Ovary (tissue), 10 donors: ENCODE measurements at places on chromosomes 2 and 18.
A peak's percentile ranks its signal among the peaks of the same experiment; 100 is the strongest.

DNA sequence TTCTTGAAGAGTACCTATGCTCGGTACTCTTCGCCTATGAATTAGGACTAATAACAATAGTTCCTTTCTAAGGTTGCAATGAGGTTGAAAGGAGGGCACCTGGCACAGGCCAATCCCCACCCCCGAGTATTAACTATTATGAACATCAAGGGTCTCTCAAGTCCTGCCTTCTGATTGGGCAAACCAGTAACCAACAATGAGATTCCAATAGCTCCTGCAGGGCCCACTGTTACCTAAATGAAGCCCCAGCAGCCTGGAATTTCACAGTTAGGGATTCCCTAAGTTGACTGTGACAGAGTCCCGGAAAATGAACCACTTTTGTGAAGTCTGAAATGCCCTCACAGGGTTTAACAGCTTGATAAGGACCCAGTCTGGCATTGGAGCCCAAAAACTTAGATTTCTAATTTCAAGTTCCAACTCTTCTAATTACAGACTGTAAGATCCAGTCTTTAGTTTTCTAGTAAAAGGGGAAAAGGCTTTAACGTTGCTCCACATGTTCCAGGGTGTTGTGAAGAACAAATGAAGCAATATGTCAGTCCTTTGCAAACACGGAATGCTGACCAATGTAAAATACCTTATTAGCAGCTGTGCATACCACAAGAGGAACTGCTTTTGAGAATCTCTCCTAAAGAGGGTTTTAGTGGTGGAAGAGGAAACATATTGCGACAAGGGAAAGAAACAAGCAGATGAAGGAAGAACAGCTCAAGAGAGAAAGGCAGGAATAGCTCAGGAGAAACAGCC lies 277.7 kb upstream of the MAP2 start:
- DNase-seq = no peak

DNA sequence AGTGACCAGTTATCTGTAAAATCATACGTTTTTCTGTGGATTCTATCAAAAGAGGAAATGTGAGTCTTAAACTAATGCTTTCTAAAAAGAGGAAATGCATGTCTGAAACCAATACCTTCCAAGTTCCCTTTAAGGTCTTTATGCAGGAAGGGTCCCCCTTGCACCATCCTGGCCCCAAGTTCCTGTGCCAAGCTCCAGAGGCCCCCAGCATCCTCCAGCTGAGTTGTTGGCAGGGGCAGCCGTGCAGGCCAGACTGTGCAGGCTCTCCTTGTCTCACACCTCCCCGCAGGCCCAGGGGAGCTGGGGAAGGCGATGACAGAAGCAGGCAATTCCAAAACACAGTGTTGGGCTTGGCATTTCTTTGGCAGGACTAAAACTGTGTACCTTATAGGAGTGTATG lies 39.2 kb downstream of the DPYSL5 start:
- DNase-seq = no peak

GRCh38 chr2:212242724-212243123 lies 295.9 kb downstream of the ERBB4 start:
- no peak for DNase-seq

DNA sequence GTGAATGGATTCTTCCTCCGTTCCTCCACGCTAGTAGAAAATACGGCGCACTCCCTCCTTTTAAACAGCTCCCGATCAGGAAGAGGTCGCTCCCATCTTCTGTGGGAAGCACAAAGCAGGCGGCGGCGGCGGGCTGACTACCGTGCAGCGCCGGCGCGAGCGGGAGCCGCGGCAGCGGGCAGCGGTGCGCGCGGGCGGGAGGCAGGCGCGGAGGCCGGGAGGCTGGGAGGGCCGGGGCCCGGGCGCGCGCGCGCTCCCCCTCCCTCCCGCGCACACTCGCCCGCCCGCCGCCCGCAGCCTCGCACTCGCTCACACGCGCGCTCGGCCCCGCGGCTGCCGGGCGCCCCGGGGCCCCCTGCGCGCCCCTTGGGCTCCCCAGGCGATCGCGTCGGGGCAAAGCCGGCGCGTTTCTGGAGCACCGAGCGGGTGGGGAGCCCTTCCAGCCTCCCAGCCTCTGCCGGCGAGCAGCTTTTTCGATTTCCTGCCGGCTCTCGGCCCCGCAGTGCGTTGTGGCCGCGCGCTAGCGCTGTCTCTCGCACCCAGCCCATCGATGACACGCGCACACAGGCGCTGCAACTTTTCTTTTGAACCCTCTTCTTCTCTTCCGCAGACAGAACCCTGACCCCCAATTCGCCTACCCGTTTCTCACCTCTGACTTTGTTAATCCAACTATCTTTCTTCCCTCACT lies at the start of gene SLC8A1:
Gene SLC8A1 (minus strand): TSS at position 173 of the 688 bp plus-strand sequence.
- DNase-seq = peak; percentile 44

DNA sequence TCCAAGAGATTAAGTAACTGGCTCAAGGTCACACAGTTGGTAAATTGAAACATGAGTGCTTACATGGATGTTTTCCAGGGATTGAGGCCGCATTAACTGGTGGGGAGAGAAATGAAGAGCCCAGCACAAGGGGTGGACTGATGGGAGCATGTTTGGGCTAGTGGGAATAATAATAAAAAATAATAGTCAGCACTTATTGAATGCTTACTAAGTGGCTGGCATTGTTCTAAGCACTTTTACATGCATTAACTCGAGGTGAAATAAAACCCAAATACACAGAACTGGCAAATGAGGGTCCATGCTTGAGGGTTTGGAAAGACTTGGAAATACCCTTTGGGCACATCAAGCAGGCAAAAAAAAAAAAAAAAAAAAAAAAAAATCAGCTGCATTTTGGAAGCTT lies 34.0 kb upstream of the CDK5R2 start:
- DNase-seq = no peak

DNA sequence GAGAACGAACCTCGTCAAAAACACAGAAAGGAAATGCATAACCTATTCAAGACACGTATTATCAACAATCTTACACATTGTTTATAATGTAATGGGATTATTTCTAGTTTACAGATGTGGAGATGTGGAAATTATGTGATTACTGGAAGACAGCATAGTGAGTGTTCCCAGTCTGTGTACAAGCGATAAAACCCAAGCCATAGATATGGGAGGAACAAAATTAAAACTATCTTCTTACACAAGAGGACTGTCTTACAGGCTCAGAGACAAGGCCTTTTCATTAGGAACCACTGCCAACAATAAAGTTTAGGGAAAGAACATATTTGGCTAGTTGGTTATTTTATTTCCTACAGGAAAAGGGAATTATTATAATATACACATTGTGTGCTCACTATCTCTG lies 20.3 kb downstream of the COBLL1 start:
- no peak for DNase-seq

GRCh38 chr18:11308499-11308898 lies 159.1 kb upstream of the PIEZO2 start:
- DNase-seq = no peak

- DNase-seq = no peak
Measured at GRCh38 chr2:33223856-33224255, 252.6 kb upstream of the RASGRP3 start.

DNA sequence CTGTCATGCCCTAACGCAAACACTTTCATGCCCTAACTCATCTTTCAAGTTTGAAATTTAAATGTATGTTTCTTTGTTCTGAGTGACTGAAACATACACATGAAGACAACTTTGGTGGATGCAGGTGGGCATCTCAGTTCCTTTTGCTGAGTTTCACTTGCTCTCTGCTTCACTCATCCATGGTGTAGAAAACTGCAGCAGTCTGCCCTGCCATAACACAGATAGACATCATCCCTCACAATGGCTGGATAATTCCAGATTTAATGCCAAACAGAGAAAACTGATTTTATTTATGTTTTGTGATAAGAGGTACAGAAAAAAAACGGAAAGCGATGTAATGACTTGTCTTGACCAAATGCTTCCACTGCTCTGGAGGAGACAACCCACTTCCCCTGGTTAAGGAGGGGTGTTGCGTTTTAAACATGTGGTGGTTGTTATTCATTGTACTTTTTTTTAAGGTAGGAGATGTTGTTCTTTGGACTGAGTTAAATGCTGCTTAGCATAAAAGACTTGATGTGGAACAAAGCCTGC lies 70.4 kb downstream of the RHBDD1 start:
- DNase-seq = no peak

- no peak for DNase-seq
Measured at GRCh38 chr2:68765739-68766375, 31.2 kb downstream of the ARHGAP25 start.

DNA sequence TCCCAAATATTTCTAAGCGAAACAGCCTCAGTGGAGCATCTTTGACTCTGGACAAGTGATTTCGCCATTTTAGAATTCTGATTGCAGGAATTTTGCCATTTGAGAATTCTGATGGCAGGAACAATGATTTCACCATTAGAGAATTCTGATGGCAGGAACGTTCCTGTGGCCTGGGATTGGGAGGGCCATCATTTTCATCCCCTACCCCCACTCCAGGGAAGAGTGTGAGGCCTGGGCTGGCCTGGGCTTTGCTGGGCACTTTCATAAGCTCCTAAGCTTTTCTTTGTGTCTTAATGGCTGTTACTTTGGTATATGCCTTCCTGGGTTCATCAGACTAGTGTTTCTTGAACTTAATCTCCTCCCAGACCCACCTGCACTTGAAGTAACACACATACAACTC lies 129.3 kb upstream of the EPAS1 start:
- no peak for DNase-seq

DNA sequence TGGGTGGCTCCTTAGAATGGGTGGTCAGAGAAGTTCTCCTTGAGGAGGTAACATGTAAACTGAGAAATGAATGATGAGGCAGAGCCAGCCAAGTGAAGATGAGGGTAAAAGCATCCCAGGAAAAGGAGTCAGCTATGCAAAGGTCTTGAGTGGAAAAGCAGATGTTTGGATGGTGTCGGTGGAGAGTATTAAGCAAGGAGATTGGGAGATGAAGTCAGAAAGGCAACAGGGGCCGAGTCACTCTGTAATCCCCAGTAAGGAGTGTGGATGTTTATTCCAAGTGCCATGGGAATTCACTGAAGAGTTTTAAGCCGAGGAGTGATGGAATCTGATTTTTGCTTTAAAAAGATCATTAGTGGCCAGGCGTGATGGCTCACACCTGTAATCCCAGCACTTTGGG lies 3.4 kb upstream of the STAMBP start:
- DNase-seq = no peak

DNA sequence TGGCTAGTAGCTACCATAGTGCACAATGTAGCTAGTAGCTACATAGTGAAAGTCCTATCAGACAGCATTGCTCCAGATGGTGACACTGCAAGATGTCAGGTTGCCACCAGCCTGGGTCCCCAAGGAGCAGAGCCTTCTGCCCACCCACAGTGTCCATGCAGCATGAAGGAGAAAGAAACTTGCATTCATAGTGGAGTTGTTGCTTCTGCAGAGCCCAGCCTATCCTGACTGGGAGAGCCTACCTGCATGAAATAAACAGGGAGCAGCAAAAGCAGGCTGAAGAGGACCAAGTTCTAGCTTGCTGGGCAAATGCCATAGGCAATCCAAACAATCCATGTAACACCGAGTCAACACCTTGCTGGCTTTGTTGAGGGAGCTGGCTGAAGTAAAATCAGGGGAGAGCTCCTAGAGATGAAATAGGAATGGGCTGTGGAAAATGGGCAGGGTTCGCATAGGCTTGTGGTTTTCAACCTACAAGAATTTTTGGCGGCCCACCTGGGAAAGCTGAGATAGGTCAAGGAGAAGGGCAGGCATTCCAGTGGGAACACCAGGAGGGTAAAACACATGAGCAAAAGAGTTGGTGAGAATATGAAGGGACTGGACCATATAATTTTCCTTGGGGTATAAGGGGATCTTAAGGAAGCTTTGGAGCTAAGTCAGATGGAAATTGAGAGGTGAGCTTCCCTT lies 195.8 kb downstream of the CYP26B1 start:
- DNase-seq = no peak

DNA sequence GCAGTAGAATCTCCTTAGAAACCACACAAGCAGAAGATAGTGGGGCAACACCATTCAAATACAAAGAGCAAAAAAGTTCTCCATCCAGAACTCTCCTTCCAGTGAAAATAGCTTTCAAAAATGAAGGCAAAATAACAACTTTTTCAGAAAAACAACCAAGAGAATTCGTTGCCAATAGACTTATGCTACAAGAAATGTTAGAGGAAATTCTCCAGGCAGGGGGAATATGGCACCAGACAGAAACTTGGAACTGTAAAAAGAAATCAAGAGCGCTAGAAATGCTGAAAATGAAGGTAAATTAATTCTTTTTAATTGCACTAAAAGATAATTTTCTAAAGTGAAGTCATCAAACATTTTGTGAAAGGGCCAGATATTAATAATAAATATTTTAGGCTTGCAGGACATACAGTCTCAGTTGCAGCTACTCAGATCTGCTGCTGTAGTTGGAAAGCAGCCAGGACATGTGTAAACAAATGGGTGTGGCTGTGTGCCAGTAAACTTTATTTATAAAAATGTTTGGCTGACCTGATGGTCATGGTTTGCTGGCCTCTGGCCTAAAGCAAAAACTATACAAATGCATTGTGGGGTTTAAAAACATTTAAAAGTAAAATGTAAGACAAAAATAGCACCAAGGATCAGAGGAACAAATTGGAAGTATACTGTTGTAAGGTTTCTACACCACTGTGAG lies 73.7 kb upstream of the TGFA start:
- no peak for DNase-seq

GRCh38 chr2:168084288-168084687 lies 163.1 kb downstream of the STK39 start:
- no peak for DNase-seq

- no peak for DNase-seq
Measured at GRCh38 chr2:33236482-33237385, 239.7 kb upstream of the RASGRP3 start.

DNA sequence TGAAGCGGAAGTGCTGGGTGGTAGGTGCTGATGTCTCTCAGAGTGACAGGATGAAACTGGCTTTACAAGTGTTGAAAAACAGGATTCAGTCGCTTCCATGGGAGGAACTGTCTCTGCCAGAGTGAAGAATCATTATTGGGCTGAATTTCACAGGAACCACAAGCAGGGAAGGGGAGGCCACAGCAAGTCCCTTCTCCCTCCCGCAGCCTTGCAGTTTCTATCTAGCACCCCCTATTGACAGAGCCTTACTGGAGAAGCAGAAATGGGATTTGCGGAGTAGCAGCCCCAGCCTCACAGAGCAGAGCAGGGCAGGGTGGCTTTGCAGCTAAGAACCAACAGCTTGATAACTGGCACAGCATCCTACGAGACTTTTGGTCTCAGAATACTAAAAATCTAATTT lies 33.3 kb upstream of the RMP24 start:
- no peak for DNase-seq

- DNase-seq = no peak
Measured at GRCh38 chr2:28515176-28515751, 19.4 kb downstream of the PLB1 start.

DNA sequence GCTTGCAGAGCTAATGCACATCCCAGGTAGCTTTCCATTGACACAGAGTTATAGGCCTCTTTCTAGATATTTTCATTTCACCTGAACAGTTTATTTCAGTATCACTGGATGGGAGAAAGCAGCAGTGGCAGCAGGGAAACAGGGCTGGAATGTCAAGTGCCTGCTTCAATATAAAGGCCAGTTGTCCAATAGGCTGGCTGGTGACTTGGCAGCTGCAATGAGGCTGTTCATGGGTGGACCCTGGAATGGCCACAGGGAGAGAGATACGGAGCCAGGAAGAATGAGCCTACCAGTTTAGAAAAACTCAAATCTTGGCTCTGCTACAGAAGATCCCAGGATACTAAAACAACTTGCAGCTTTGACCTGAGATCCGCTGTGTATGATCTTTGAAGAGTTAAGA lies 185.0 kb downstream of the BCL11A start:
- no peak for DNase-seq

GRCh38 chr2:86017901-86018896 lies 87.5 kb downstream of the POLR1A start:
- DNase-seq = peak; percentile 64

- no peak for DNase-seq
Measured at GRCh38 chr2:145185696-145186095, 665.8 kb upstream of the ZEB2 start.

- DNase-seq = no peak
Measured at GRCh38 chr2:203787979-203788378, 79.6 kb upstream of the CTLA4 start.
